MCF 10A (cell line): ENCODE measurements at places on chromosomes 11 and 22. TPM values are rescaled to one million over a fixed set of nuclear protein-coding genes. Genes with fewer than 3 reads are reported as not detected.

DNA sequence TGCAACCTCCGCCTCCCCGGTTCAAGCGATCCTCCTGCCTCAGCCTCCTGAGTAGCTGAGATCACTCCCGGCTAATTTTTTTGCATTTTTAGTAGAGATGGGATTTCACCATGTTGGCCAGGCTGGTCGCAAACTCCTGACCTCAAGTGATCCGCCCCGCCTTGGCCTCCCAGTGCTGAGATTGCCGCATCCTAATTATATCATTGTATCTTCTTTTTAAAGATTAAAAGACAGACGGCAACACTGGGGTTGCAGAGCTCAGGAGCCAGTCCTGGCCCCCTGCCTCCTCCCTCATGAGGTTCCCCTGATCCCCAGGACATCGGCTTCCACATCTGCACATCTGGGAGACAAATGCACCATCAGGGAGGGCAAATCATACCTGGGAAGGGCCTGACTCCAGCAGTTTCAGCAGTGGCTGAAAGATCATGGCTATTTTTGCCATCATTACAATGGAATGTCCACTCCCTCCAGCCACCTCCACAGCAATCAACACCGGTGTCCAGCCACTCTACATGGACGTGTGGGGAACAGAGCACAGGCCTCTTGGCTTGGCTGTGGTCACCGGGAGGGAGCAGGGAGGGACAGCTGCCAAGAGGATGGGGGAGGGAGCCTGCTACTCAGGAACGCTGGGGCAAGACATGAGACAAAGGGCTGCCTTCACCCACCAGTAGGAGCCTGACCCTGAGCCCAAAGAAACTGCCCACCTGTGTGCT lies 9.2 kb upstream of the CELSR1 start:
- no peak for DNase-seq

FADS3 gene
- 145 and 184 TPM in 2 replicates for total RNA-seq

- no peak for DNase-seq
Observed at GRCh38 chr11:134289789-134290188, 13.6 kb downstream of the GLB1L3 start.

ARHGAP8 gene
- 10.3 and 18.6 TPM in 2 replicates for total RNA-seq

DNA sequence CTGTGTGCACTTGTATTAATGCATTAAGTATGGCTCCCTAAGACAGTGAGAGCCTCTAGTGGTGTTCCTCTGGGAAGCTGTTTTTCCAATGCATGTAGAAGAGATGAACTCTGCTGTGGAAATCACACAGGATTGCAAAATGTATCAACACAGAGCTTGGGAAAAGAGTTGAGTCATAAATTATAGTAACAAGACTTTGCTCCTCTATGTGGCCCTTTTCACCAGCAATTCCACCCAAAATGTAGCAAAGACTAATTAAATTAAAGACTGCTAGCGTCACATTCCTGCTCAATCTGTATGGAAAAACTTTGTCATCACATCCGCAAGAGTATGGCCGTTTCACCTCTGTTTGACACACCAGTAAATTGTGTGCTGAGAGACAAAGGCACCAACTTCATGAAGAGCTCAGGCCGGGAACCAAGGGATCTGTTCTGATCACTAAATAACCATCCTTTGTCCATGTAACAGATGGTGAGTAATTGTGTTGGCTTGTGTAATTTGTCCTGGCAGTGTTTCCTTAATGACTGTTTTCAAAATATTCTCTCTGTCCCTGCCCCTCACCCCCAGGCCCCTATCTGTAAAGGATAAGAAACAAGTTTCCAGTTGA lies 209.2 kb upstream of the SORL1-AS1 start:
- DNase-seq, result peak; percentile 63

MUC5B gene
- total RNA-seq, result not detected in 2 replicates

SYT13 gene
- total RNA-seq, result not detected in 2 replicates

DNA sequence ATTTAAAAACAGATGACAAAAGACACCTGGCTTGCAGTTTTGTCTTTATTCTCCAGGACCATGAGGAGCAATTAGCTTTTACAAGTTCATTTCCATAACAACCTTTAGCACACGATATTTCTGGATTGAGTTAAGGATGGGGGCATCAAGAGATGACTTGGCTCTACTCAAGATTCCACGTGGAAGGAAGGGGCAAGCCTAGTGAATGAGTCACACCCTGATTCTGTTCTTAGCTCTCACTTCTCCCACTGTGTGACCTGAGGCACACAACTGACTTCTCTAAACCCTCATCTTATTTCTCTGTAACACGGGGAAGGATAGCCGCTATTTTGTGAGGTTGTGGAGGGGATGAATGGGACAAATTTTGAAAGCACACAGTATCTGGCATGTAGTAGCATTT lies 185.5 kb downstream of the KIRREL3 start:
- no peak for DNase-seq

GRCh38 chr11:43130616-43131015 lies 181.2 kb upstream of the API5 start:
- DNase-seq, result no peak

- no peak for DNase-seq
Observed at GRCh38 chr11:46296528-46297448, 19.3 kb downstream of the CREB3L1 start.

- no peak for DNase-seq
Observed at GRCh38 chr22:35995348-35995747, 33.3 kb downstream of the RBFOX2 start.

DNA sequence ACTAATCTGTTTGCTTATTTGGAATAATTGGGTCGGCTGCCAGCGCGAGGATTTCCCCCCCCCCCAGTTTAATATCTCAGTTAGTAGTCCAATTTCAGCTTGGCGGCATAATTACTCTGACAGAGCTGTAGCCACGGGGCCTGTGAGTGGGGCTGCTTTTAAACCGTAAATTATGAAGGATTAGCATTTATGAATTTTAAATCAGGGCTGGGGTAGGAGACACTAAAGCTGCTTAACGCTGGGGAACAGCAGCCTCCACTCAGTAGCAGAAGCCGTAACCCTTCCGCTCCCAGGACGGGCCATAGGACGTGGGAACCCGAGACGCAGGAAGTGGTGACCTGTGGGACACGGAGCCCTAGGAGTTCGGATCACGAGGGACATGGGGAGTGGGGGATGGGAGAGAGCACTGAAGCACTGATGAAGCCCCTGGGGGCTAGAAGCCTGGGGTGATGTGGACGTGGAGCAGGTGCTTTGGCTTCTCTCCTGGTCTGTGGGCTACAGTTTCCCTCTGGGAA lies 66.2 kb upstream of the LMO1 start:
- DNase-seq, result no peak

MRGPRE gene
- total RNA-seq, result not detected in 2 replicates

DNA sequence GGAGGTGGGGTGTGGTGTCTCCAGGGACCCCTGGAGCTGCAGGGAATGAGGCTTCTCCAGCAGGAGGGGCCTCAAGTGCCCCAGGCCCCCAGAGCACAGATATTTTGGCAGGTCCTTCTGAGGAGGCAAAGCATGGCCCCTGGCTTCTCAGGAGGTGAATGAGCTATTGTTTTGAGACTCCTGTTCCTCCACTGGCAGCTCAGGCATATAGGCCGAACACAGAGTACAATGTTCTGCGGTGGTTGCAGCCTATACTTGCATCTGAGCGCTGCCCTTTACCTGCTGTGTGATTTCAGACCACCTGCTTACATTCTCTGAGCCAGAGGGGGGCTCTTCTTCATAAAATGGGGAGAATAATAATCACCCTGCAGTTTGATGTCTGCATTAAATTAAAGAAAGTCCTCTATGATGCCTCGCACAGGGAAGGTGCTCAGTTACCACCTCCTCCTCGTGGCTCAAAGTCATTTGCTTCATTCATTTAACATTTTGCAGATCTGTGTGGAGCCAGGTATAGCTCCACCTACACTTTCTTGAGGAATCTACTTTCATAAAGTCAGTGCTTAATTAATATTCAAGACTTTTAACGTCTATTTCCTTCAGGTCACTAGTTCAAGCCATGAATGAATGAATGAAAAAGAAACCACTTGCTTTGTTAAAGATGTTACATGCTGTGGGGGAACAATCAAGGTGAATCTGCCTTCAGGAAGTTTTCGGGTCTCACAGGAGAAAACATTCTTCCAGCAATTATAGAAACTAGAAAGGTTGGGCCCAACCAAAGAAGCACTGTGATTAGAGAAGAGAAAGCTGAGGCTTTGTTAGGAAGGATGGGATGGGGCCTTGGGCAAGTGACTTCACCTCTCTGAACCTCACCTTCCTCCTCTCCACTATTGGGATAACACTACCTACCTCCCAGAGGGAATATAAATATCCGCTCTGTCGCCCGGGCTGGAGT lies 68.4 kb downstream of the ADAMTS15 start:
- DNase-seq, result no peak

- no peak for DNase-seq
Observed at GRCh38 chr11:28528217-28528616, 420.0 kb downstream of the METTL15 start.

TOM1 gene
- 28.2 and 41.9 TPM in 2 replicates for total RNA-seq

DNA sequence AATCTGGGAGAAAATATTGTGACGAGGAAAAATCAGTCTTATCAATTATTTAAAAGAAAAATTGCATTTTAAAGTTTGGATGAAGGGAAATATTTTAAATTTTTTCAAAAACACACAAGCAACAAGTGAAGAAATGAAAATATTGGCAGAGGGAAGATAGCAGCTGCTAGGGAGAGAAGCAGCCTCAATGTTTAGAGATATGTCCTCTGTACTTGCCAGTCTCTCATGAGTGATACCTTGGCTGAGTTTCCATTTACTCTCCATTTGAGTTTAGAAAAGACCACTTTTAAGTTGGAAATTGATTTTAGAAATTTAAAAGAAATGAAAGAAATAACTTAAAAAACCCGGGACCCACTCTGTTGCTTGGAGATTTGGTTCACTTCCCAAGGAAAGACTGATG lies 88.6 kb upstream of the DBX1 start:
- DNase-seq, result no peak
